ENCODE measurements at places on chromosomes 7 and 10.

DNA sequence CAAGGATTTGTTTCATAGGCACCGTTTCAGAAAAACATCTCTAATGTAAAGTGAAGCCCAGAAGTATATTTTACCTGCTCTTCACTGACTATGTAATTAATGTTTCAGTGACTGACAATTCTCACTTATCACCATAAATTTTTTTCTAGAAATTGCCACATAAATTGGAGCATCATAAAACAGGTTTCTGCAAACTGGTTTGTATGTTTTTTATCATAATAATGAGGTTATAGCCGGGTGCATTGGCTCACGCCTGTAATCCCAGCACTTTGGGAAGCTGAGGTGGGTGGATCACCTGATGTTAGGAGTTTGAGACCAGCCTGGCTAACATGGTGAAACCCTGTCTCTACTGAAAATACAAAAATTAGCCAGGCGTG is 39.4 kb downstream of the SYPL1 start:
- no peak for DNase-seq

DNA sequence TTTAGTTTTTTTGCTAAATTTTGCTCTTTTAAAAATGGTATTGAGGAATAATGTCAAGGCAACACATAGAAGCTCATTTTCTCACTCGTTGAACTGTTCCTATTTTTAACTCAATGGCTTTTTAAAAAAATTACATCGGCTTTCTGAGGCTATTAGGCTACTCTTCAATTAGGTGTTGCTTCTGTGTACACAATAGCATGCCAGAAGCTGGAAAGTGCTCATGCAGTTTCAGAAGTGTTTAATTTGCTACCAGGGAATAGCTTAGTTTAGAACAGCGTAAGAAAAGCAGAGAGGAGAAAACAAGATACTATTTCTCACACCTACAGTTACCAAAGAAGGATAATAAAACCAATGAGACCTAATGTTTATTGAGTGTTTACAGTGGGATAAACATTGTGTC is 157.4 kb downstream of the NXPH1 start:
- DNase-seq, result no peak

- DNase-seq, result no peak
Measured at GRCh38 chr7:159271781-159272180, 127.1 kb upstream of the VIPR2 start.

- no peak for DNase-seq
Measured at GRCh38 chr7:78134774-78135173, 336.2 kb downstream of the PHTF2 start.

DNA sequence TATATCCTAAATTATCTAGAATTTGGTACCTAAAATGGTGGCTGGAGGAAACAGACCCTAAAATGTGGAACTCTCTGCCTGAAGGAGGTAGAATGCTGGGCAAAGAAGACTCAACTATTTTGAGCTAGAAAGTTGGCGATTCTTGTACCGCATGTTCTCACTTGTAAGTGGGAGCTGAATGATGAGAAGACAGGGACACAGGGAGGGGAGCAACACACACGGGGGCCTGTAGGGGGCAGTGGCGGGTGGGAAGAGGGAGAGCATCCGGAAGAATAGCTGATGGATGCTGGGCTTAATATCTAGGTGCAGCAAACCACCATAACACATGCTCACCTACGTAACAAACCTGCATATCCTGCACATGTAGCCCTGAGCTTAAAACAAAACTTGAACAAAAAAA is 250.6 kb downstream of the CALN1 start:
- DNase-seq, result no peak

Measured in activated T-cell treated with anti-CD3 and anti-CD28 coated beads for 4 hours (primary cell).